ENCODE measurements at places on chromosomes 13 and 19.

GRCh38 chr13:108102771-108103170 is 112.6 kb downstream of the LIG4 start:
- DNase-seq = no peak

DNA sequence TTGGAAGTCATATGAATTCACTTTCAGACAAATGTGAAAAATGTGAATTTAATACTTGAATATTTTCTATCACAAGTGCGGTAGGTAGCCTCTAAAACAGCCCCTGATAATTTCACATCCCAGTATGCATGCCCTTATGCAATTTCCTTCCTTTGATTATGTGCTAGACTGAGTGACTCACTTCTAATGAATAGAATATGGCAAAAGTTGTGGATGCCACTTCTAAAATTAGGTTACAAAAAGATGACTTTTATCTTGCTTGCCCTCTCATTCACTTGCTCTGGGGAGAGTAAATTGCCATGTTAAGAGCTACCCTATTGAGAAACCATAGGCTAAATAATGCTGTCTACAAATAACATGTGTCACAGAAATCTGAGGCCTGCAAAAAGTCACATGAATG is 402.5 kb upstream of the PCDH9 start:
- peak; percentile 52 for DNase-seq

DNA sequence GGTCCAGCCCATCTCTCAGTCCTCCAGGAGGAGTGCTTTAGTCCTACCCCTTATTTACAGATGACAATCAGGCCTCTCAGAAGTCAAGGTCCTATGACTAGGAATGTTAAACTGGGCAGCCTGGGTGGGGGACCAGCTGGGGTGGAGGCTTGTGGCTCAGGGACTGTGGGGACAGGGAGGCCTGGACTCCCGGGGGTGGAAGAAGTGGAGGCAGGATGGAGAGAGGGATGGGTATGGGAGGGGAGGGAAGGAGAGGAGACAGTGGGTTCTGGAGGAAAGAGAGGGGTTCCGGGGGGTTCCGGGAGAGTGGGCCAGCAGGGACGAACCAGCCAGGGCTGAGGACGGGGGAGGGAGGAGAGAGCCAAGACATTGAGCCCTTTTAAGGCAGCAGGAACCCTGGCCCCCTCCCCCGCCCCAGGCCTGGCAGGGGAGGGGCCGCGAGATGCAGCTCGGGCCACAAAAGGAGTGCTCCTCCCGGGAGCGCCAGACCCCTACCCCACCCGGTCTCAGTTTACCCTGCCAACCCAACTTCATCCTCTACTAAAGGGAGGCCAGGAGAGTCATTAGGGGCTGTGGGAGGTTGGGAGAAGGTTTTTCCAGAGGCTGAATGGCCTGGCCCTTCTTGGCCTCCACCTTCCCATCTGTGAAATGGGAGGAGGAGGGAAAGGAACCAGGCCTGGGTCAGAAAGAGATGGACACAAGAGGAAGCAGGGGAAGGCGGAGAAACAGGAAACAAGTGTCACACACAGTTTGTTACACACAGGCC is 1.7 kb downstream of the DMPK start:
- DNase-seq = no peak

- no peak for DNase-seq
Observed at GRCh38 chr19:29550896-29551295, 25.1 kb downstream of the VSTM2B start.

DNA sequence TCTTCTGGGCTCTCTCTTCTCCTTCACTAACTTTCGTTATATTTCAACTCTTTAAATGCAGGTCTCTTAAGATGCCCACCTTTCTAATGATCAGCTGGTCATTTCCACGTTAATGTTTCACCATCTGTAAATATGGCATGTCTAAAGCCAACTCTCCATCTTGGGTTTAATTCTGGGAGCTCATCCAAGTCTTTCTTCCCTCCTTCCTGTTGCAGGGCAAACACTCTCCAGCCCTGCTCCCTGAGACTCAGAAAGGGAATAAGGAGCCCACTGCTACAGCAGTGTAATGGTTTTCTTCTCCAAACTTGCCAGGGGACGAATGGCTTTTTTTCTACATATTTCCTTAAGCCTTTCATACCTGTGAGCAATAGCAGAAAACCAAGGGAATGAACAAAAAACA is 73.3 kb upstream of the SOX1 start:
- no peak for DNase-seq

GRCh38 chr13:46184277-46184699 is 2.3 kb upstream of the LCP1 start:
- no peak for DNase-seq

- DNase-seq = no peak
Observed at GRCh38 chr13:62305756-62306155, 890.1 kb upstream of the PCDH20 start.

- DNase-seq = no peak
Observed at GRCh38 chr19:21127898-21128297, 13.9 kb upstream of the ZNF431 start.

GRCh38 chr19:2320939-2321338 is 7.4 kb downstream of the LSM7 start:
- DNase-seq = no peak

DNA sequence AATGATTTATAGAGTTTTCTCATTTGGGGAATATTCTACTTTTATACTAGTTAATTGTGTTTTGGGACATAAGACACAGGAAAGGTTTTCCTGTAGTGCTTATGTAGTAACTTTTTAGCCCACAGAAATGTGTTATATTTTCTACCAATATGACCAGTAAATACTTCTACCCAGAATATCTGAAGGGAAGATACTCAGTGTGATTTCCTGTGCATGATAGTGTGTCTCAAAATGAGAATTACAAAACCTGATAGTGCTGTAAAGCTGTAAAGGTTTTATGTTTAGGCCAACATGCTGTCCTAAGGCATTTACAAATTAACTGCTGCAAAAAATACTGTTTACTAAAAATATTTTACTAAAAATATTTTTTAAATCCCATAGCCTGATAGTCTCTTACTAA is 126.8 kb downstream of the RXFP2 start:
- DNase-seq = no peak

GRCh38 chr13:97280478-97280877 is 58.3 kb downstream of the MBNL2 start:
- DNase-seq = no peak

- peak; percentile 18 for DNase-seq
Observed at GRCh38 chr13:109145631-109146030, 516.2 kb downstream of the MYO16 start.

GRCh38 chr19:28456708-28457320 is 756.1 kb downstream of the UQCRFS1 start:
- no peak for DNase-seq

DNA sequence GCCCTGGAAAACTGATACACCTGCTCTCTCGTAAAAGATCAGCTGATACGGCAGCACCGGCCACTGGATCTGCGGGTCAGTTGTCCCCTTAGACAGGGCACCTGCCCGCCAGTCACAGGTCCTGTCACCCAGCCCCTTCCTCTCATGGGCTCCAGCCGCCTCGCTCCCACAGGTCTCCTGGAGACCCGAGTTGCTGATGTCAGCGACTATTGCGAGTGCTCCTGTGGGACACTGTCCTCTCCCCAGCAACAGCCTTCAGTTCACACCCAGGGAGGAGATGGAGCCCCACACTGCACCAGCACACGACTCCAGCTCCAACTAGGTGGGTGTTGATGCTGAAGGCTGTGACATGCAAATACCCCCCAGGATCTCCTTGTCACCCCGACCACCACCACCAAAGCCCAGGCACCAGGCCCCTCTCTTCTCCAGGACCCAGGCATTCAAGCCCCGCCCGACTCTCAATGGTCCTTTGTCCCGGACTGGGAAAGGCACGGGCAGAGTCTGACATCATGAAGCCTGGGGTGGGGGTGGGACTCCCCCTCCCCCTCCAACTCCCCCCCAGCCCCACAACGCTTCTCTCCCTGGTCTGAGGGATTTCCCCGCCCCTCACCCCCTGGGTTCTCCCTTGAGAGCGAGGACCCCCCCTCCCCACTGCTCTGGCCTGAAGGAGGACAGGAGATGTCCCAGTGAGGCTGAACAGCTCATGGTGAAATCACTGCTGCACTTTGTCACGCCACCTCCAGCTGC is 1.4 kb upstream of the MAG start:
- DNase-seq = no peak

GRCh38 chr13:97125810-97126738 is 96.1 kb upstream of the MBNL2 start:
- DNase-seq = no peak

DNA sequence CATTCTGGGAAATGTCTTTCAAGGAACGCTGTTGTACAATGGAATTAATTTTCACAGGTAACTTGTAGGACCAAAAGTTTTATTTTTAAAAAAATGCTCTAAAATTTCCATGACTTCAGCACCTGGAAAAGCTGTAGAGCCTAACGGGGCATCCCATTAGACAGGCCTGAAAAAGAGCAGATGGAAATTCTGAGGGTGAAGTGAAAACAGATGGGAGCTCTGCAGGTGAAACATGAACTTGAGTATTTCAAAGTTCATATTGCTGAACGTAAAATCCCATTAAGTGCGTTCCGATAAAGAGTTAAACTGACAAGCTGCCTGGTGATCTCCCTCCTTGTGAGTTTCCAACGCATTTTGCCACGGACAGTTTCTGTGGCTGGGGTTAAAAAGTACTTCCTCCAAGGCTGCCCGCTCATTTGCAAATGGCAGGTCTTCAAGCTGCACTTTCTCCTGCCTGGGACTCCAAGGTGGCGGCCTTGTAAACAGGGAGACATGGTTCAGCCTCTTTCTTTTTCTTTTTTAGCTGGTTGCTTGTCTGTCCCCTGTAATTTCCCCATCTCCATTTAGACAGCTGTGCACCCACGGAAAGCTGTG is 450.4 kb downstream of the FGF9 start:
- no peak for DNase-seq

DNA sequence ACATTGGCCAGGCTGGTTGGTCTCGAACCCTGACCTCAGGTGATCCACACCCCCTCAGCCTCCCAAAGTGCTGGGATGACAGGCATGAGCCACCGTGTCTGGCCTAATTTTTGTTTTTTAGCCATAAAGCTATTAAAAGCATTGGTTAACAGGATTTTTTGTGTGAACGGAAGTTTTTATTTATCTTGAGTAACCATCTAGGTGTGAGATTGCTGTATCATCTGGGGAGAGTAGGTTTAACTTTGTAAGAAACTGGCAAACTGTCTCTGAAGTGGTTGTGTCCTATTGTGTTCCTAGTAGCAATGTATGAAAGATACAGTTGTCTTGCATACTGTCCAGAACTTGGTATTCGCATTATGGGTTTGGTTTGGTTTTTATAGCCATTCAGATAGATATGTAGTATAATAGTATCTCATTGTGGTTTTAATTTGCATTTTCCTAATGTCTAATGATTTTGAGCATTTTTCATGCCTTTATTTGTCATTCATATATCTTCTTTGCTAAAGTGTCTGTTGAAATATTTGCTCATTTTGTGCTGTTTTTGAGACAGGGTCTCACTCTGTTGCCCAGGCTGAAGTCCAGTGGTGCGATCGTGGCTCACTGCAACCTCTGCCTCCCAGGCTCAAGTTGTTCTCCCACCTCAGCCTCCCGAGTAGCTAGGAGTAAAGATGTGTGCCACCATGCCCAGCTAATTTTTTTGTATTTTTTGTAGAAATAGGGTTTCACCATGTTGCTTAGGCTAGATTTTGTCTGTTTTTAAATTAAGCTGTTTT is 13.5 kb upstream of the PLEKHF1 start:
- no peak for DNase-seq

GRCh38 chr13:112875627-112876026 is 93.4 kb upstream of the MCF2L start:
- DNase-seq = no peak

- DNase-seq = peak; percentile 7
Observed at GRCh38 chr13:24233351-24233901, 72.9 kb downstream of the SPATA13 start.

GRCh38 chr19:3451451-3451866 is 28.9 kb downstream of the SMIM24 start:
- no peak for DNase-seq

All from kidney capillary endothelial cell (primary cell).